ENCODE measurements at places on chromosomes 6 and 20.

DNA sequence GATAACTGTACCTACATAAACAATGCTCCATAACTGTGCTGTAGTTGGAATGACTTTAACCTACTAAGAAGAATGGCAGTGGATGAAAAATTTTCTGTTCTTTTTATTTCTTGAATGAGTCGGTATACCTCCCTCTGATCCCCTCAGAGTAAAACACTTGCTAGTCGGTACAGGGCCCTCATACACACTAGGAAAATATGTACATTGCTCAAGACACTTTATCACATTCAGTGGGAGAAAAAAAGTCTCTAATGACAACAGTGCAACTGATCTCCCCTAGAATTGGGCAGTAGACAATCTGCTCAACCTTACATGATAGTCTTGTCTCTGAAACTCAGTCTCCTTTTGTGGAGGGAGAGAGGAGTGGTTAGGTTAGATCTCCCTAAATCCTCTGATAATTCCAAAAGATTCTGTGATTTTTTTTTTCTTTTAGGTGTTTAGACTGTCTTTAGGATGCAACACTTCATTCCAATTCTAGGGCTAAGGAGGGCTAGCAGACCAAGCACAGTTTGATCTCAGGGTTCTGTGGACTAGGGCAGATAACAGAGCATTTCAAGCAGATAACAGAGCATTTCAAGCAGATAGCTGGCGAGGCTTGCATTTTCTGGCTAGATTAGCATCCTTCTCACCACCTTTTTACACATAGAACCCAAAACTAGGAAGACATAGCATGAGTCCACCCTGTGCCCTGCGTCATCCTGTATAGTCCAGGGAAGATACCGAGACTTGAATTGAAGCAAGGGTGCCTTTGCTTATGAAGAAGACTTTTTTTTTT is 100.3 kb upstream of the TNFAIP3 start:
- DNase-seq = no peak

GRCh38 chr6:163695414-163695864 is 280.9 kb downstream of the QKI start:
- DNase-seq = no peak

DNA sequence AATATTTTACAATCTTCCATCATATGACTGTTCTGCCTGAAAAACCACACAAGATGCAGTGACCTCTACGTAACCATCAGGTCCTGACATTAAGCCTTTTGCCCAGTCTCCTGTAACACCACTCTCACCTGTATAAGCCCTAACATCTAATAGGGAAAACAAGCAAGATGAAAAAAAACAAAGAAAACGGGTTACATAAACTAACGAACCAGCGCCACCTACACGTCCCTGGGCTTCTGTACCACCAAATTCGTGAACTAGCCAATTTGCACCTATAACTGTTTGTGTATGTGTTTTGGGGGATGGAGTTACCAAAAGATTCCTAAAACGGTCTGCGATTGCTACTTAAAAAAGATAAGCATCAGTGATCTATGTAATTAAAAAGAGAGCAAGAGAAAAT is 70.2 kb downstream of the BLOC1S5 start:
- DNase-seq = no peak

DNA sequence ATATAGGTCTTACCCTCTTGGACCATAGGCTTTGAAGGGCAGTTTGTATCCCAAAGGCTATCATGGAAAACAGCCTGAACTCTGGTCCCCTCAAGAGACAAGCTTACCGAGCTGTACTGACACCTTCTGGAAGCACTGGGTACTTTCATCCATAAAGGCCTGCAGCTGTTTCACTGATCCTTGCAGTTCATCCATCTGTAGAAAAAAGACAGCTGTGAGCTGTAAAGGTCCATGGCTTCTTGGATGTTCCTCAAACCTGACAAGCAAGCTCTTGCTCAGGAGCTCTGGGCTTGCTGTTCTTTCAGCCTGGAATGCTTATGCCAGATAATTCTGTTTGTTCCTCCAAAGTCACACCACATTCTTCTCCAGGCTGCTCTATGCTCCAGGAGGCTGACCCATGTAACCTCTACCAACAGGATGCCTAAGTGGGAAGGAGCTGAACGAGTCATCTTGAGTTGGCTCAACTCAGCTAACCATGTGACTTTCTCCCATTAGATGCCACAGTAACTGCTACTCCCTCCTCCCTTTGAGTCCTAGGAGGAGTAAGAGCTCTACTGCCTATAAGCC is 8.8 kb upstream of the NDRG3 start:
- DNase-seq = no peak

DNA sequence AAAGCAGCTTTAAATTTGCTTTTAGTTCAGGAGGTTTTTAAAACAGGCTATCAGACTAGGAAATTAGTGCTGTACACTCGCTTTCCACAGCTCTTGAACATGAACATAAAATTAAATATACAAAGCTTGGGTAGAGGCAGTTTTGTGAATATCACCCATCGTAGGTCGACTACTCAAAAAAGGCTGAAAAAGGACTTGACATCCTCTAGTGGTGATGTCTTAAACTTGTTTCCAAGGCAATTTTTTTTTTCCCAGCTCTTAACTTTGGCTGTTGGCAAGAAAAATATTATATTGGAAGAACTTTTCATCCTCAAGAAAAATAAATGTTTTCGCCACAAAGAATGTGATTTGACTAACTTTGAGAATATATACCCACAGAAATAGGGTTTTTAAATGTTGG is 2.9 kb downstream of the MAP7 start:
- DNase-seq = no peak

GRCh38 chr6:170480050-170480692 is 72.9 kb downstream of the PSMB1 start:
- no peak for DNase-seq

DNA sequence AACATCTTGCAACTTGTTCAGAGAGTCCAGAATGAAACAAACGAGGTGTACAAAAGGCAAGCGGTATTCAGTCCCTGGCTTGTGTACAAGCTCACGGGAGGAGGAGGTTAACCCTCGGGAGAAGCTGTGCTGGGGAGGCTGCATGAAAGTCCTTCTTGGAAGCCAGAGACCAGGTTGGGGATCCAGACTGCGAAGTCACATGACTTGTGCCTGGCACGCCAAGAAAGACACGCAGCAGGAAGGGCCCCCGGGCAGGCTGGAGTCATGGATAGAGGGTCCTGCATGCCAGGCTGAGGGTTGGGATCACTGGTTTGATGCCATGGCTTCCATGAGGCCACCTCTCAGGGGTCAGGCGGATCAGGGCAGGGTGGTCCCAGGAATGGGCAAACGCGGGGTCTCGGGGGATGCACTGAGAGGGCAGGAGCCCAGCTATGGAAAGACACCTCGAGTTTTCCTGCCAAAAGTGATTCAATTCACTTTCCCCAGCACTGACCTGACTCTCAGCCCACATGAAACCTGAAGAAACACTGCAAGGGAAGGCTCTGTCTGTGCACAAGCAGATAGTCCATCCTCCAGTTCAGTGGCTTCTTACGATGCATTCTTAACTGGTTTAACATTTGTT is 79.4 kb downstream of the DLL1 start:
- no peak for DNase-seq

- DNase-seq = no peak
These were observed 112.1 kb downstream of the DLL1 start for GRCh38 chr6:170178561-170179477.

DNA sequence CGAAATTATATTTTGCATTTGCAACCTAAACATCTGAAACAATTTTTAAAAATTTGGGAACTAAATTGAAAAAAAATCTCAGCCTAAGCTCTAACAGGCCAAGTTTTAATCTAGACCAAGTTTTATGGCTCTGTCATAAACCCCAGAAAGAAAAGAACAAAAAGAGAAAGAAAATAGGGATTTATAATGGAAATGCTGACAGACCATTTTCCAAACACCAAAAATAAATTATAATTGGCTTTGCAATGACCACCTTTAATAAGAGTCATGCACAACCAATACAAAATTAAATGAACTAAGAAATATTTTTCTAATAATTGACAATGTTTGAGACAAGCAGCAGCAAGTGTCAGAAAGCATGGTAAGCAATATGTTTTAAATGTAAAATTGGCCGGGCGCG is 72.6 kb downstream of the WDR27 start:
- DNase-seq = no peak

GRCh38 chr20:17223553-17223952 is 3.3 kb upstream of the PCSK2 start:
- no peak for DNase-seq
